ENCODE measurements at places on chromosomes 12 and 14.

DNA sequence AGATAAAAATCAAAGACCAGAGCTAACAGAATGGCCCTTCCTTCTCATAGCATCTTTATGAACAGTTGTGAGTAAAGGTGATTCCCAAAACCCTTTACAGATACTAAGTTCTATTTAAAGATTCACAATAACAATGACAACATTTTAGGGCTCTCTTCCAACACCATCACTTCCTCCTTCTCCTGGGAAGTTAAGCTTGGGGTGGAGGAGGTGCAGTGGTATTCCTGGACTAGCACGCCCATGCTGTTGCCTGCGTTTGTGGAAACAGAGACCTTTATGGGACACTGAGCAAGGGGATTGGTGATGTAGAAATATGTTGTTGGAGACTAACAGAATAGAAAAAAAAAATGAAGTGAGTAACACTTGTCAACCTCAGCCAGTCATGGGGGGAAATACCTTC lies 22.5 kb downstream of the SYNE2 start:
- no peak for DNase-seq

- no peak for DNase-seq
Observed at GRCh38 chr12:120831648-120832267, 72.4 kb downstream of the SPPL3 start.

DNA sequence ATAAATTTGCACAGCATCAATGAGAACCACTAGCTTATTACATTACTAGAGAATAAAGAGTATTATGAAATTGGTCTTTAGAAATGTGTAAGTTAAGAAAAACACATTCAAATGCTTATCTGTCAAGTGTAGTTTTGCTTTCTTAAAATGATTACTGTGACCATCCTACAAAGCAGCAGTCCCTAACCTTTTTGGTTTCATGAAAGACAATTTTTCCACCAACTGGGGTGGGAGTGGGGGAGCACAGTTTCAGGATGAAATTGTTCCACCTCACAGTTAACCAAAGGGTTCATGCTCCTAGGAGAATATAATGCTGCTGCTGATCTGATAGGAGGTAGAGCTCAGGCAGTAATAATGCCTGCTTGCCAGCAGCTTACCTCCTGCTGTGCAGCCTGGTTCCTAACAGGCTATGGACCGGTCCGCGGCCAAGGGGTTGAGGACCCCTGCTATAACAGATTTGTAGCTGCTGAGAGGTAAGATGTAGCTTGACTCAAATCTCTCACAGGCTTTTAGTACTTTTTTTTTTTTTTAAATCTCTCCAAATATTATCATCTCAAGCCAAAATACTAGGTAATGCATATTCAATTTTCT lies 45.4 kb downstream of the PPP4R3A start:
- DNase-seq, result peak; percentile 45

GRCh38 chr12:44510510-44510909 lies 365.6 kb downstream of the NELL2 start:
- DNase-seq, result no peak

- no peak for DNase-seq
Observed at GRCh38 chr12:359091-359490, 30.0 kb downstream of the KDM5A start.

GRCh38 chr14:22492622-22493542 lies 96.1 kb downstream of the DAD1 start:
- no peak for DNase-seq

- no peak for DNase-seq
Observed at GRCh38 chr14:32510815-32511214, 181.7 kb downstream of the AKAP6 start.
